A673 (cell line): ENCODE measurements at places on chromosomes 7 and 10.
A peak's percentile ranks its signal among the peaks of the same experiment; 100 is the strongest.

GRCh38 chr10:24384954-24385353, 176.0 kb downstream of the KIAA1217 start:
- peak; percentile 47 for DNase-seq

DNA sequence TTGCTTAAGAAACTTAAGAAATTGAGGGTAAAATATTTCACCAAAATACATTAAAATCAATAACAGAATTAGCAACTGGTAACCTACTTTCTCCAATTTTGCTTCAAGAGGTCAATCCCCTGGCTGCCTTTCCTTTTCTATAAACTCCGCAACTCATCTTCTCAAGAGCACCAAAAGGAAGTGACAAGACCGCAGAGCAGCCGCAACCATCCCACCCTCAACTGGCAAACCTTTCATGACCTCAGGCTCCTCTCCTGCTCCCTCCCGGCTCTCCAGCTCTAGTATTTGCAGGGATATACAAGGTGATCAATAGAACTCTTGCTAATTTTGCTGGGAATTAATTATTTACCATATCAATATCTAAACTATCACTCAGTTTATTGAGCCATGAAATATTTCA, 88.9 kb downstream of the ATE1 start:
- no peak for DNase-seq

DNA sequence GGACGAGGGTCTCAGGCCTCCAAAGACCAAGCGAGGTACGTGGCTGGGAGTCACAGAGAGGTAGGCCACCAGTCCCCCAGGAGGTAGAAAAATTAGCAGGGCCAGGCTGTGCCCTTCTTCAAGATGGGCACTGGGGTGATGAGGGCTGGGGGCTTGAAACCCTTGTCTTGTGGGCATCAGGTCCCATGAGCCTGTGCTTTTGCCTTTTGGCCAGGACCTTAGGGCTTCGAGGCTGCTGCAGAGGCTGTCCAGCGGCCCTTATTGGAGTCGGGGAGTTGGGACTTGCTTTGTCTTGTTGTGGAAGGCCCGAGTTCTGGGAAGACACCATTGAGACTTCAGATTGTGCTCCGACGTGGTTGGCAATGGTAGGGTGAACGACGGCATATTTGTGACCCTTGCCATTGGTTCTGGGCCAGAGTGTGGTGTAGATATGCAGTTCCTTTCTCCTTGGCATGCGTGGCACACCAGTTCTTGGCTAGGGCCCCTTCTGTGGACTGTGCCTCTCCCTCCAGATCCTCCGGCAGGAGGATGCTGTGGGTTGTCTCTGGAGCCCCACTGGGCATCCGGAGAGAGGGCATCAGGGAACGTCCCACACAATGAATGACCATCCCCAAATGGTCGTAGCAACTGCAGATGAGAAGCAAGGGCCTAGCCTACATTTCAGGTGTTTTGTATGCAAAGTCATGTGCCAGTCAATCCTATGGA, 931 bp downstream of the SH2D4B start:
- no peak for DNase-seq

GRCh38 chr7:150453181-150453580, 2.8 kb downstream of the GIMAP8 start:
- no peak for DNase-seq

GRCh38 chr7:74372511-74373111, 81.1 kb upstream of the GTF2IRD1 start:
- DNase-seq = no peak

GRCh38 chr7:151769188-151769821, 107.6 kb downstream of the PRKAG2 start:
- DNase-seq = no peak

- no peak for DNase-seq
These were observed 5.8 kb downstream of the TCF7L2 start for GRCh38 chr10:112955582-112956421.

DNA sequence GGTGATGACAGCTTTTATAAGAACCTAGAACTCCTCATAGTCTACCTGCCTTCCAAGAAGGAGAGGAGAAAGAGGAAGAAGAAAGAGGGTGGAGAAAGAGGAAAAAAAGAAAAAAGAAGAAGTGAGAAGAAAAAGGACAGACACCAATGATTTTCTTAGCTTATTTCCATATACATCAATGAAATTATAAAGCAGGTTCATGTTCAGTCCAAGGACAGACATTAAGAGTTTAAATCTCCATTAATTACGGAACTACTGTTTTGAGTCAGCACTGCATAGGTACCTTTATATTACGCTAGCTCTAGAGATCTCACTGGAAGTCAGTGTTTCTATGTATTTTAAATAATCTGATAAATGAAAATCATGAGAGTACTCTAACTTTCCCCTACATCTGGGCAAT, 309.0 kb upstream of the HGF start:
- DNase-seq = no peak

GRCh38 chr10:13018171-13018570, 16.7 kb upstream of the CCDC3 start:
- no peak for DNase-seq

DNA sequence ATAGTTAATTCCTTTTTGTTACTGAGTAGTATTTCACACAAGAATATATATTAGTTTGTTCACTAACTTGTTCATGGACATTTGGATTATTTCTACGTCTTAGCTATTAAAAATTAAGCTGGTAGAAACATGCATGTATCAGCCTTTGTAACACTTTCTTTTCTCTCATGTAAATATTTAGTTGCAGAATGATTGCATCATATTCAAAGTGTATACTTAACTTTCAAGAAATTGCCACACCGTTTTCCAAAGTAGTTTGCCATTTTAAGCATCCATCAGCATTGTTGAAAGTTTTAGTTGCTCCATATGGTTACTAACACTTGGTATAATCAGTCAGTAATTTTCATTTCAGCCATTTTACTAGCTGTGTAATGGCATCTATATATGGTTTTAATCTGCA, 666.9 kb downstream of the NXPH1 start:
- DNase-seq = no peak

DNA sequence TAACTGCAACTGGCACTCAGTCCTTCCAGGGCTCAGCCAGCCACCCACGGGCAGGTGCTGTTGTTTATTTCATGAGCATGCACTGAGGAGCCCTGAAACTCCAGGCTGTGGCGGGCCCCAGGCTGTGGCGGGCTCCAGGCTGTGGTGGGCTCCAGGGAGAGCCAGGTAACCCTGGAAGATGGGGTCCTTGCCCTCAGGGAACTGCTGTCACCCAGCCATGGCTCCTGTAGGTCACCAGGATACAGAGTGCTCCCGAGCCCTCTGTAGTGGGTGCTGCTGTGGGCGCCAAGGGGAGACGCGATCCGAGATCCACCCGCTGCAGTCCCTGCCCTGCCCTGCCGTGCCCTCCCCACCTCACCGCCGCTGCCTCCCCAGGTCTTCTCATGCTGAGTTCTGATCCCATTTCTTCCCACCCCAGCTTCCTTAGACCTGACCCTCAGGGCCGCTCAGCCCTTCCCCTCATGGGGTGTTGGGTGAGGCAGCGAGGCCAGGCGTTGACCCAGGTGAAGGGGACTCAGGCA, 29.6 kb downstream of the LRRC27 start:
- DNase-seq = no peak

- peak; percentile 15 for DNase-seq
These were observed 448.6 kb upstream of the NRP1 start for GRCh38 chr10:33783078-33783477.

DNA sequence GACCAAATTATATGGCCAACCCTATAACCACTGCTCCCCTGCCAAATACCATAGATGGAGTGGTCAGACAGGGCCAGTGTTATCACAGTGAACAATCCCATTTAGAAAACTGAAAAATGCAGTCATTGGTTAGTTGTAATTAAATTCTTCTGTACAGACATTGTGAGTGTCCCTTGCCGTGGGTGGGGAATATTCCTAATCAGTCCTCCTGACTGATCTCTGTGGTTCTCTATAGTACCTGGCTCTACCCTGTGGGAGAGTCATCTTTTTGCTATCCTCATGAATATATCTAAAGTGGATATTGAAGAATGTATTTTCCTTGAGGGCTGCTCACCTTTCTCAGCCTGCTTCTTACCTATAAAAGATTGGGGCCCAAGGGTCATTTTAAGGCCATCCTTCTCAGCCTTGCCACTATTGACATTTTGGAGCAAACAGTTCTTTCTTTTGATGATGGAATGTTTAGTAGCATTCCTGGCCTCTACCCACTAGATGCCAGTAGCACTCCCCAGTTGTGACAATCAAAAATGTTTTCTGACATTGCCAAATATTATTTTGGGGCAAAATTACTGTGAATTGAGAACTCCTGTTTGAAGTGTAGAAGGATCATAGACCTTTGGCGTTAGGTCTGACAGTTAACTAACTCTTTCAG, 110.2 kb downstream of the MAPK8 start:
- DNase-seq = no peak

DNA sequence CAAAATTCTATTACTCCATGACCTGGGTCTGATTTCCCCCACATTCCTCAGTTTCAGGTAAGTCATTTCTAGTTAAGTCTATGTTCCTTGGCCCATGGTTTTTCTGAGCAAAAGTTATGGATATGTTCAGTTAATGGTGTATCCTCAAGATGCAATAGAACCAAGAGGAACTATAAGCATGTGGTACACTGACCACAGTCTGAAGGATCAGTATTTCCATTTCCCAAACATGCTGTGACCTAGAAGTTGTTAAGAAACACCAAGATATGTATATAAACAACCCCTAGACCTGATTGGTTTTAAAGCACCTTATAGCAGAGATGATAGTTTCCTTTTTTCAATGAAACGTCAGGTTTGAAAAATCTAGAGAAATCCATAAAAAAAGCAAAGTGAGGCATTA, 94.2 kb upstream of the ABCB5 start:
- DNase-seq = no peak

DNA sequence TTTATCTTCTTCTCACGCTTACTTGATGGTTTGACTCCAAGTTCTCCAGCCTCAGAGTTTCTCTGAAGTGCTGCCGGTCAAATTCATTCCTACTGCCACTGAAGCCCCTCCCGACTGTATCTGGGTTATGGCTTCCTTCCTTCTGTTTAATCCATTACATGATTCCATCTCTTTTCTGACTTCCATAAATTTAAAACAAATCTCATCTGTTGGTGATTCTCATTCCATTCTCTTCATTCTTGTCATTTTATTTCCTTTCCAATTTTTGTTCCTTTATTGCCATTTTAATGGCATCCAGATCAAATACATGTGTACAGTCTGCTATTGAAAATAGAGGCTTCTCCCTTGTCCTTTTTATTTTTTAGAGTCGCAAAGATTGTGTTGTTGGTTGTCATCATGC, 25.4 kb upstream of the HIBADH start:
- no peak for DNase-seq

GRCh38 chr7:135748770-135749169, at the start of gene FAM180A:
Gene FAM180A (minus strand): TSS chr7:135748813. CDS start chr7:135748580, 233 bp downstream.
- DNase-seq = no peak

GRCh38 chr10:17742918-17743317, 9.1 kb upstream of the TMEM236 start:
- DNase-seq = peak; percentile 79

- no peak for DNase-seq
These were observed 11.5 kb downstream of the DRGX start for GRCh38 chr10:49384268-49384953.

DNA sequence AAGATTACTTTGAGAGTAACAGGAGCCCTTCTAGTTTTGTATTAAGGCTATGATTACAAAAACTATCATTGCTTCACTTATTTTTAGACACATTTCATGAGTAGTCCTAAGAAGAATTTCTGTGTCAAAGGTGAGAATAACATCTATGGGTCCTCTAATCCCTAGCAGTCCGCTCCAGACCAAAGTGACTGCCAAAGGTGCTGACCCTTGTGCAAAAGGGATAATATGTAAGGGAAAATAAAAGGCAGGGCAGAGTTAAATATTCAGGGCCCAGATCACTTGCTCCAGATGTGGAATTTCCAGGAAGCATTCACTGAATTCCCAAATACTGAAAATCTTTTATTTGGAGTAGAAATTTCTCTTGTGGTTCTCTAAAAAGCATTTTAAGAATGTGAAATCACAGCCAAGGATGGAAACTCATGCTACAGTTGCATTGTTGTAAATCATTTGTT, 29.3 kb downstream of the RHOBTB1 start:
- DNase-seq = no peak

GRCh38 chr10:504806-505205, 184.7 kb downstream of the DIP2C start:
- DNase-seq = no peak

GRCh38 chr7:150737265-150738055, at the start of gene GIMAP5:
Gene GIMAP5 (plus strand): TSS chr7:150737418. CDS start chr7:150740885, 3,467 bp downstream.
- DNase-seq = no peak

DNA sequence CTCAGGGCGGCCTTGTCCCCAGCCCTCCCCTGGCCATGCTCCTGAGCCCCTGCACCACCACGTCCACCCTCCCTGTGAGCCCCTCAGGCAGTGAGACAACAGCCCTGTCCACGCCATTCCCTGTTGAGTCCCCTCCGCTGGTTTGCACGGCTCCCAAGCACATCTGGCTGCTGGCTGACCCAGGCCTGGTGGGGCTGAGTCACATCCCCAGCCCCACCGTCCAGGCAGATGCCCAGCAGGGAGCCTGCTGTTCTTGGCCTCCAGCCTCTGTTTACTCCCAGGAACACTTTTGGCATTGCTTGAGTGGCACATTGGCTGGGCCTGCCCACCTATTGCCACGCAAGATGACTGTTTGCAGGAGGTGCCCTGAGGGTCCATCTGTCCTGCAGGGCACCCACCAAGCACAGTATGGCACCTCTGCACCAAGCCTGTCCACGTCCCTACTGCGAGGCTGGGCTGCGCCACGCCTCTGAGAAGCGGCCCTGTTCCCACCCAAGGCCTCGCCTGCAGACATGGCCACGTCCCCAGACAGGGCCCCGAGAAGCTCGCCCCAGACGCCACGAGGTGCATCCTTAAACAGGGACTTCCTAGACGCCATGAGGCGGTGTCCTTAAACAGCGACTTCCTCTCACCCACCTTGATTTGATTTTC, 48.4 kb upstream of the INPP5A start:
- DNase-seq = no peak

- DNase-seq = no peak
These were observed 262.9 kb downstream of the TCERG1L start for GRCh38 chr10:131048606-131049005.

DNA sequence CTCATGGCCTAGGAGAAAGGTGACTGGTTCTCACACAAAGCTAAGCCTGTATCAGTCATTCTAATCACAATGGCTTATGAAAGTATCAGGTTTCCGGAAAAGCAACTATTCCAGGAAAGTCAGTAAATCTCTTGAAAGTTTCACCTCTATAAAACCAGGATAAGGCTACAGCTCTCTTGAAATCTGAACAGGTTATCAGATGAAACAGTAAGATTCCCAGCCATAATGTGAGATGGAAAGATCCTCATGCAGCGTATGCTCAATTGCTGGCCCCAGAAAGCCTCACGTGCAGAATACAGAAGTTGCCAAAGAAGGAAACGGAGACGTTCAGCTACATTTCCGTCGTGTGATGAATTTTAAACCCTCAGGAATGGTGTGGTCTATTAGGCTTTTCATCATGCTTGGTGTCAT, 90.0 kb downstream of the PFKFB3 start:
- DNase-seq = peak; percentile 35

DNA sequence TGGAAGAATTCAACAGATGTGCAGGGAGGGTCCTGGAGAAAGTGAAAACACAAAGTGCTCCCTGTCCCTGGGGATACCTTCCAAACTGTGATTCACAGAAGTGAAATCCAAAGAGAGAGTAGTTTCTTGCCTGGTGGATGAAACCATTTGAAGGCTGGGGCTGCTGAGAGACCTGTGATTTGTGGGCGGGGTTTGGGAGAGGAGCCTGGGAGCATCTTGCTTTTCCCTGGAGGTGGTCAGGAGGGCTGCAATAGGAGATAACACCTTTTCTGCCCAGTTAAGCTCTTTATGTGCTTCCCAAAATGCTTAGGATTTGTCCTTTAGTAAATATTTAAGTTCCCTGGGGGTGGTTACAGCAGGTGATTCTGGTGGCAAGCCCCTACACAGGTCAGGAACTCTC, 105.3 kb upstream of the TPK1 start:
- DNase-seq = no peak
